ENCODE measurements at places on chromosomes 7 and 10. TPM values are rescaled to one million over a fixed set of nuclear protein-coding genes. Genes with fewer than 3 reads are reported as not detected.
A peak's percentile ranks its signal among the peaks of the same experiment; 100 is the strongest.

DNA sequence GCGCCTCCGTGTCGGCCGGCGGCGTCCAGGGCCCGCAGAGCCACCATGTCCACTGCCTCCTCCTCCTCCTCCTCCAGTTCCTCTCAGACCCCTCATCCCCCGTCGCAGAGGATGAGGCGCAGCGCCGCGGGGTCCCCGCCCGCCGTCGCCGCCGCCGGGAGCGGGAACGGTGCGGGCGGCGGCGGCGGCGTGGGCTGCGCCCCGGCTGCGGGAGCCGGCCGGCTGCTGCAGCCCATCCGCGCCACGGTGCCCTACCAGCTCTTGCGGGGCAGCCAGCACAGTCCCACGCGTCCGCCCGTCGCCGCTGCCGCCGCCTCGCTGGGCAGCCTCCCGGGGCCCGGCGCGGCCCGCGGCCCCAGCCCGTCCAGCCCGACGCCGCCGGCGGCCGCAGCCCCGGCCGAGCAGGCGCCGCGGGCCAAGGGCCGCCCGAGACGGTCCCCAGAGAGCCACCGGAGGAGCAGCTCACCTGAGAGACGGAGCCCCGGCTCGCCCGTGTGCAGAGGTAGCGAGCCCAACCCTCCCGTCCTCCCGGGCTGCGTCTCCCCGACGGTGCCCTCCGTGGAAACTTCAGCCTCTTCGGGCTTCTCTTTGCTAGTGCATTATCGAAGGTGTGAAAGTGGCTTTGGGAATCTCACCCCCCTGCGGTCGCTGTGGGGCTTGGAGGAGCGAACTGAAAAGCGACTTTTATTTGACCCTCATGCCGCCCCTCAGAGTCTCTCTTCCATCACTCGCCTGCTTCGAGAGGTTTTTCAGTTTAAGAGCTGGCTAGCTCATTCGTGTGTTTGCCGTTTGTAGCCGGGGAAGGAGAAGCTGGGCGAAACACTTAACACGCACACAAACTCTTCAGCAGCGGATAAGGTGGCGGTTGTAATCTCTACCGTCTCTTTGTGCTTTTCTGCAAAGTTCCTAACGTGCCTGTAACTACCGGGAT is 975 bp downstream of the GLCCI1 start:
- peaks cover 24% of the 10 kb centered on the region for H3K4me1 ChIP-seq
- H3K36me3 ChIP-seq = no peaks in the 10 kb centered on the region
- H3K4me3 ChIP-seq = peak overlapping the region; percentile 52
- no peaks in the 10 kb centered on the region for H3K27me3 ChIP-seq
- no peak overlapping the region for H3K27ac ChIP-seq

DNA sequence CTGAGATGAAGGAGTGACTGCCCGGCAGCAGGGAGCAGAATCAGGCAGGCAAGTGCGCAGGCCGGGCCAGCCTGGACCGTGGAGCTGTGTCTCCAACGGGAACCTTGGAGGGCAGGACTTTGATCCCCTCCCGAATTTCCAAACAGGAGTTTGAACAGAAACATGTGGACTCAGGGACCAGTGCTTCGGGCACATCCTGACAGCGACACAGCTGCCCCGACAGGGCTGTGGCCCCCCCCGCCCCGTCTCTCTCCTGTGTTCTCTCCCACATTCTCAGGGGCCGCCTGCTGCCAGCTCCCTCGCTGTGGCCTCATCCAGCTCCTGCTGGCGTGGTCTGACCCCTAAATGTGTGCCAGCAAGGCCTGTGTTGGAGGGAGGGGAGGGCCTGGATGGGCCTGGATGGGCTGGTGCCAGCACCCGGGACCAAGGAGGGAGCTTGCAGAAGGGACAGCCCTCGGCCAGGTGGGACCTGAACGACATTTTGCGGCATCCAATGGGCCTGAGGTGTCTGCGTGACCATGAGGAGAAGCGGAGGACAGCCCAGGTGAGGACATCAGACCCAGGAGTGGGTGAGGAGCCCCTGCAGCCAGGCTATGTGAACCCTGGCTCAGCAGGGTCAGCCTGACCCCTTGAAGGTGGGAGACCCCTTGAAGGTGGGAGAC is 222.9 kb downstream of the DNAJB6 start:
- peak; percentile 42 for DNase-seq
- H3K36me3 ChIP-seq = no peaks in the 10 kb centered on the region
- no peaks in the 10 kb centered on the region for H3K4me1 ChIP-seq
- H3K4me3 ChIP-seq = no peak overlapping the region
- H3K27me3 ChIP-seq = no peaks in the 10 kb centered on the region

GRCh38 chr10:26251925-26252324 is 35.4 kb downstream of the GAD2 start:
- H3K4me1 ChIP-seq = no peaks in the 10 kb centered on the region
- peaks cover 32% of the 10 kb centered on the region for H3K27me3 ChIP-seq
- H3K36me3 ChIP-seq = no peaks in the 10 kb centered on the region
- no peak for DNase-seq

GRCh38 chr10:14180911-14181566 is 149.7 kb downstream of the FRMD4A start:
- peaks cover 46% of the 10 kb centered on the region for H3K27me3 ChIP-seq
- no peak overlapping the region for H3K27ac ChIP-seq
- H3K4me1 ChIP-seq = peaks cover 13% of the 10 kb centered on the region
- DNase-seq = no peak
- H3K36me3 ChIP-seq = peaks cover 4% of the 10 kb centered on the region
- H3K4me3 ChIP-seq = no peak overlapping the region

DNA sequence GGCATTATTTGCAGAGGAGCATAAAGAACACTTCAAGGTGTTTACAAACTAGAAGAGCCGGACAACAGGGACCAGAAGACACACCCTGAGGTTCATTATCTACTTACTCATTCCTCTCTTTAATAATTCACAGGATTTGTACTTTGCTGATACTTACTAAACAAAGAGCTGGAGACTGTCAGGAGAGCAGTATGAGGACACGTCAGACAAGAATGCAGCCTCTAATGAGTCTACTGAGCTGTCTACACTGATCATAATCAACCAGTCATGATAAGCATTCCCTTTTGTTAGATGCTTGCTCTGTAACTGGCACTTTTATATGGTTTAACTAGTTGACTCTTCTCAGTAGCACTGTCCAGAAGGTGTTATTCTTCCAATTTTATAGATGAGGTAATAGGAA is 243.3 kb upstream of the CDC14C start:
- no peaks in the 10 kb centered on the region for H3K4me1 ChIP-seq
- H3K27me3 ChIP-seq = no peaks in the 10 kb centered on the region
- no peak overlapping the region for H3K27ac ChIP-seq

DNA sequence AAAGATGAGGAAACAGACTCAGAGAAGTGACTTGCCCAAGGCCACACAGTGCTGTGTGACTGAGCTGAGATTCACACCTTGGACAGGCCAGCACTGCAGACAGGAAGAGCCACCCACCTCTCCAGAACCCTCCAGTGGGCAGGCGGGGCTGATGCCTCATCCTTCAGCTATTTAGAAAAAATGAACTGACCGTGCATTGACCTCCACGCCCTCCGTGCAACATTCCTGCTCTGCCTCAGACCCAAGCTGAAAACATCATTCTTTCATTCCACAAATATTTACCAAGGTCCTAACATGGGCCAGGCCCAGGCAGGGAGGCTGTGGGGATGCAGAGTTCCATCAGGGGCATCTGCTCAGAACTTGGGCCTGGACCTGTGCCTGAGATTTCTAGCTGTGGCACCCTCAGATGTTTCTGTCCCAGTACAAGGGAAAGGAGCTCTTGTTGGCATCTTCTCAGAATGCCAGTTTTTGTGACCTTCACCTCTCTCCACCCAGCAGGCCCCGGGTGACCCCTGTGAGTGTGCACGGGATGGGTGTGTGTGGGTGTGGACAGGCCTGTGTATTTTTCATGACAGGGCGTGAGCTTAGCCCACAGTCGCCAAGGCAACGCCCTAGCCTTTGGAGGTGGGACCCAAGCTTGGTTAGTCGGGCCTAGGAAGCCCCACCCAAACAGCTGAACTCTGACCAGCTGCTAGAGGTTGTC is 6.5 kb downstream of the VSIR start:
- no peaks in the 10 kb centered on the region for H3K27me3 ChIP-seq
- no peaks in the 10 kb centered on the region for H3K36me3 ChIP-seq
- H3K4me3 ChIP-seq = peak overlapping the region; percentile 65

DNA sequence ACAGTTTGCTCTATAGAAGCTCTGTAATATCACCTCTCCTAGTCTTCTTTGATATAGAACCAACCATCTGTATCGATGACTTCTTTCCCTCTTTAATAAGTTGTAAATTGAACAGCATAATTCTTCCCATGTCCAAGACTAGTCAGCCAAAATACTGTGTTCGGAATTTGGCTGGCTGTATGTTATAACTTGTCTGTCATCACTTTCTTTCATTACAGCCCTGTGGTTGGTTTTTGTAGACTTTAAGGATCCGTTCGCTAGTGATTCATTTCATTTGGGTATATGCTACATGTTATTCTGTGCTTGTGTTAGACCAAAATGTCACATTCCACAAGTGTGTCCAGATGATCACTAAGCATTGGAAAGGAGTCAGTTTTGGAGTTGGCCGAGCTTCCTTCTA is 155.4 kb upstream of the ITGB1 start:
- H3K4me3 ChIP-seq = peak overlapping the region; percentile 62
- H3K27ac ChIP-seq = no peak overlapping the region
- no peak for DNase-seq
- H3K27me3 ChIP-seq = no peaks in the 10 kb centered on the region
- peaks cover 74% of the 10 kb centered on the region for H3K4me1 ChIP-seq
- peaks cover 4% of the 10 kb centered on the region for H3K36me3 ChIP-seq

DNA sequence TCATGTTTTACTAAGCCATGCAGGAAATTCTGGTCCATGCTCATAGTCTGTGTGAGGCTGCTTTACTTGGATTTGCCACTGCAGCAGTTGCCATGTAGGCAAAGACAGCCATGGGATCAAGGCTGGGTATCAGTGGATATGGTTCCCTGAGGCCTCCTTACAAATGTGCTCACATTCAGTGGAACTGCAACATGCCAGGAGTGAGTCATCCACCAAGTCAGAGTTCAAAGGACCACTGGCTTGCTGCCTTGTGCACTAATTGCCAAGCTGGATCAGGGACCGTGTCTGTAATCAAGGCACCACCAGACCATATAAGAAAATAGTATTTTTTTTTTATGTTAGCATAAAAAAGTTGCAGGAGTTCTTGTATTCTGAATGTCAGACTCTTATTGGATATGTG is 101.0 kb downstream of the CDCA7L start:
- peaks cover 13% of the 10 kb centered on the region for H3K27me3 ChIP-seq
- no peak for DNase-seq
- no peaks in the 10 kb centered on the region for H3K36me3 ChIP-seq

GRCh38 chr7:43697690-43698089 is 31.6 kb downstream of the COA1 start:
- H3K4me1 ChIP-seq = peaks cover 18% of the 10 kb centered on the region
- no peaks in the 10 kb centered on the region for H3K27me3 ChIP-seq
- H3K36me3 ChIP-seq = no peaks in the 10 kb centered on the region
- DNase-seq = no peak
- H3K4me3 ChIP-seq = no peak overlapping the region

GRCh38 chr10:49182776-49183175 is 5.4 kb downstream of the TMEM273 start:
- peaks cover 15% of the 10 kb centered on the region for H3K36me3 ChIP-seq
- H3K4me1 ChIP-seq = peaks cover 84% of the 10 kb centered on the region
- DNase-seq = no peak
- H3K4me3 ChIP-seq = peak overlapping the region; percentile 63

DNA sequence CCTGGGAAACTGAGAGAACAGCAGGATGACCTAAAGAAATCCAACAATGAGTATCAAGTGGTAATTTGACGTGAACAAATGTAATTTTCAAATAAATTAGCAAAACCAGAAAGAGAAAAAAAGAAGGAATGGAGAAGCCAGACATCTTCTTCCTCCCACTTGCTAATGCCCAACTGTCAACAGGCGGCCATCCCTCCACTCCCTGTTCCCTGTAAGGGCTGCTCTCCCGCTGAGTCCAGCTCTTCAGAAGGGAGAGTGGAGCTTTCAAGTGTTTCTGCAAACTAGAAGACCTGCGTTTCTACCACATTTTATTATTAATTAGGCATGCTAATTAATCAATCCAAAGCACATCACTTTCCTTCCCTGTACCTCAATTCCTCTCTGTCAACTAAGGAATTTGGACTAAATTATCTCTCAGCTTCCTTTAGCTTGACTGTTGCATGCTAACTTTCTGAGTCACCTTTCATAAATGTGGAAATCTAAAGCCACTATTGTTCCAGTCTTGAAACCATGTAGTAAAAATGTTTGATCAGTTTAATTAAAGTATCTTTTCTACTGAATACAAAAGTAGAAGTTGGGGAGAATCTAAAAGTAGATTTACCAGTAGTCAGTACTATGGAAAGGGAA is 48.4 kb upstream of the CUL1 start:
- H3K27me3 ChIP-seq = peaks cover 15% of the 10 kb centered on the region
- no peak for DNase-seq
- no peaks in the 10 kb centered on the region for H3K36me3 ChIP-seq
- H3K27ac ChIP-seq = no peak overlapping the region

DNA sequence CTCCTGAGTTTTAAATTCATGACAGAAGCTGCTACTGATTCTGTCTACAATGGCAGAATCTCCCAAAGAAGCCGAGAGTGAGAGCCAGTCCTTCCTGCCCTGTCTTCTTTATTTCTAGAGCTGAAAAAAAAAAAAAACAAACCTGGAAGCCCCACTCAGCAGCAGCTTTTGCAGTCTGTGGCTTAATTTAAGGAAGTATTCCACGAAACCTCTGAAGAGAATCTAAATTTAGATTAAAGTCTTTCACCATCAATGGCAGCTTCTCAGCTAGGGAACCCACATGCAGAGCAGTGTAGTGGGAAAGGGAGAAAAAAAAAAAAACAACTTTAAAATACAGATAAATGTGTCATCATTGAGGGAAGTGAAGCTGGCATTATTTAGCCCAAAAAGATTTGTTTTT is 23.4 kb downstream of the SMURF1 start:
- H3K4me3 ChIP-seq = no peak overlapping the region
- no peak overlapping the region for H3K27ac ChIP-seq
- no peak for DNase-seq
- peaks cover 11% of the 10 kb centered on the region for H3K36me3 ChIP-seq
- no peaks in the 10 kb centered on the region for H3K27me3 ChIP-seq

DNA sequence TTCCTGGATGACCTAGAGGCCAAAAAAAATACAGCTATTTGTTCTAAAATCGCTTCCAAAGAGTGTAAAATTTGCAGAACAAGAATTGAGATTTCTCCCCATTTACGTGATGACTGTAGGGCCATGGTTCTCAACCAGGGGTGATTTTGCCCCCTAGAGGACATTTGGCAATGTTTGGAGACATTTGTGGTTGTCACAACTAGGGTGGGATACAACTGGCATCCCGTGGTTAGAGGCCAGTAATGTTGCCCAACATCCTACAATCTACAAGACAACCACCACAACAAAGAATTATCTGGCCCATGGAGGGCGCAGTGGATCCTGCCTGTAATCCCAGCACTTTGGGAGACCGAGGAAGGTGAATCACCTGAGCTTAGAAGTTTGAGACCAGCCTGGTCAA is 22.8 kb upstream of the MALSU1 start:
- no peak overlapping the region for H3K4me3 ChIP-seq
- no peaks in the 10 kb centered on the region for H3K36me3 ChIP-seq
- peaks cover 8% of the 10 kb centered on the region for H3K4me1 ChIP-seq
- H3K27me3 ChIP-seq = no peaks in the 10 kb centered on the region
- H3K27ac ChIP-seq = no peak overlapping the region
- DNase-seq = no peak

DNAJB9 gene
- 13.9 TPM for total RNA-seq

FAM25A gene
- total RNA-seq = not detected

ABCB1 gene
- total RNA-seq = 11.1 TPM

EN2 gene
- total RNA-seq = not detected

ATOH7 gene
- not detected for total RNA-seq

STEAP2 gene
- 3.1 TPM for total RNA-seq

BHLHA15 gene
- 1.8 TPM for total RNA-seq

ADAM12 gene
- total RNA-seq = 0.06 TPM
